ENCODE measurements at places on chromosomes 3 and 15.
A peak's percentile ranks its signal among the peaks of the same experiment; 100 is the strongest.

DNA sequence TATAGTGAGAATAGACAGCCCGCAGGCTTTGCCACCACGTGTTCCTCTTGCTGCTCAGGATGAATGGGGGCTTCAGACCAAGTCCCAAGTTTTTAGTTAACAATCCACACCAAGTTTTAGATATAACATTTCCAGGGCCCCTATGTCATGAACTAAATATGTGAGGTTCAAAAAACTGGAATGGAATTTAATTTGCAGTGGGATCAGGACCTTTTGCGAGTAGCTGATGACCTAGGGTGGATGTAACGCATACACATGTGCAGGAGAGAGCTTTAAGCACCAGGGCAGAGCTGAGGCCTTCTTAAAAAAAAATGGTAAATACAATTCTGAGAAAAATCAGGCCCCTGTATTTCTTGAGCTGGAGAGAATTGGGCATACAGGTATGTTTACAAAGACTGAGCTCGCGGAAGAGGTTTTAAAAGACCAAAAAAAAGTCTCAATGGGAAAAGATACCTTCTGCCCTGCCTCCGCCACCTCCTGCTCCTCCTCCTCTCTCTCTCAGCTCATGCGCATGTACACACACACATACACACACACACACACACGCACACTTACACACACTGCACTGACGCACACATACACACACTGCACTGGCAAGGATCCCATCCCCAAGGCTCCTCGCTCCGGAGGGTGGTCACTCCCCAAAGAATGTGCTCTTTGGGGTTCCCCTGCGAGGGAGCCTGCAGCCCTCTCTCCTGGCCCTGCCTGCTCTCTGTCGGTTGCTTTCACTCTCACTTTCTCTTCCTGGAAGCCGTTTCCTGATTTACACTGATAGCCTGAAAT, 48.2 kb upstream of the IGF1R start:
- no peak for DNase-seq

DNA sequence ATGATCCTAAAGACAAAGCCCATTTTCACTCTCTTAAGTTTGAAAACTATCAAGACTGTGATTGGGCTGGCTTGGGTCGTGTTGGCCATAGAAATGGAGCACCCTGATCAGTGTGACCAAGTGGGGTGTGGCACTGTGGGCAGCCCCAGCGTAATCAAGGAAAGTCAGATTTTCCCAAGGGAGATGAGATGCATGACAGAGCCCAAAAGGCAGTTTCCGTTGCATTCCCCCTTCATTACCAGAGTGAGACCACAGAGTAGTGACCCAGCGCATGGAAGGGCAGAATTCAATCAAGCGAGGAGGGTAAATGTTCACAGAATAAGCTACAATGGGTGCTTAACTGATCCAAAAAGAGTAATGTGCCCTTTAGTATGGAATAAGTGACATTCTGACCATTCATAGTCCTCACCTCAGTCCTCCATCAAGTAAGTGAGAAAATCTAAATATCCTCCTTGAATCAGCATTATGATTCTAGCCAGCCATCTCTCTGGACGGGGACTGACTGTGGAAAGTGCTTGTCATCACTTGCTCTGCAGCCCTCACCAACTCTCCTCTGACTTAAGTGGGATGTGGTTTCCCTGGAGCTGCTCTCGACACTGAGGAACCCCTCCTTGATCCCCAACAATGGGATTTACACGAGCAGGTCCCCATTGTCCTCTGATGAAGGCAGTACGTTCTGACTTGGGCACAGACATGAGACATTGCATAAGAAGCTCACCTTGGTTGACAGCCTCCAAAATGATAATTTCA, 430.5 kb downstream of the OCA2 start:
- no peak for DNase-seq

GRCh38 chr3:123489400-123490004, 40.6 kb upstream of the ADCY5 start:
- peak; percentile 82 for DNase-seq

GRCh38 chr3:193789455-193789854, 196.4 kb downstream of the OPA1 start:
- no peak for DNase-seq

GRCh38 chr3:79329154-79329553, 438.6 kb downstream of the ROBO1 start:
- no peak for DNase-seq

DNA sequence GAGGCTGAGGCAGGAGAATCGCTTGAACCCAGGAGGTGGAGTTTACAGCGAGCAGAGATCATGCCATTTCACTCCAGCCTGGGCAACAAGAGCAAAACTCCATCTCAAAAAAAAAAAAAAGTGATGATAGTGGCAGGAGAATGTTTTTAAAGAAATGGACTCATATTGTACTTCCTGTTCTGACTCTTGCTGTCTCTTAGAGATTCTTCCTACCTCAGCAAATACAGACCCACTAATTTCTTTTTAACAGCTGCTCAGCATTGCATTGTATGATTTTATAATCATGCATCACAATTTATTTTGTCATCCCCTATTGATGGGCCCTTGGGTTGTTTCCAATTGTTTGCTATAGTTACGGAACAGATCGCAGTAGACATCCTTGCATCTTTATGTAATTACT, 8.8 kb upstream of the ANKDD1A start:
- DNase-seq, result no peak

DNA sequence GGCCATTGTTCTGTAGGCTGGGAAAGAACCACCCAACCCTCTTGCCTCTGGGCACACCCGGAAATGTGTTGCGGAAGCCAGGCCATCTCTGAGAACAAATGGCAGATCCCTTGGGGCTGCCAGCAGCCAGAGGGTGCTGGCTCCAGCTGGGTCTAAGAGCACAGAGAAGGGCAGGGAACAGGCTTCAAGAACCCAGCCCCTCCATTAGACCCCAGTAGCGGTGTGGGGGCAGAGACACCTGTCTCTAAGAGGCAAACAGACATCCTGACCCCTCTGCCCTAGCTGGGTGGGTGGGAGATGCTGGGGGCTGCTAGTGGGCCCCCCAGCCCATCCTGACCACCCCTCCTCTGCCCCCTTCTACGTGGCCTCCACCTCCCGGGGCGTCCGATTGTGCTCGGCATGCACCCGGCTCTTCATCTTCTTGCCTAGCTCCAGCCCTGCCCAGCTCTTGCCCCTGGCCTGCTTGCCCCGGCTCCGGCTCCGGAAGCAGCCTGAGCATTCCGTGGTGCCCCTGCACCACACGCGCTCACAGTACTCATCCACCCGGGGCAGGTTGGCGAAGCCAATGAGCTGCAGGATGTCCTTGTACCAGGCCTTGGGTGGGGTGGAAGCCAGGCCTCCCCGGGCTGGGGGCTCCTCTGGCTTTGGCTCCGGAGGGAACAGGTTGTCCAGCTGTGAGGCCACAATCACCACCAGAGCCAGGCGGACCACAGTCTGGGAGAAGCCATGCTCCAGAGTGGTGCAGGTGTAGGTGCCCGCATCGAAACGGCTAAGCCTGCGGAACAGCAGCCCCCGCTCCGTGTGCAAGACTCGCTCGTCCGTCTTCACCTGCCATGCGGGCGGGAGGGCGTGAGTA, 9.4 kb downstream of the SEMA3G start:
- no peak for DNase-seq

DNA sequence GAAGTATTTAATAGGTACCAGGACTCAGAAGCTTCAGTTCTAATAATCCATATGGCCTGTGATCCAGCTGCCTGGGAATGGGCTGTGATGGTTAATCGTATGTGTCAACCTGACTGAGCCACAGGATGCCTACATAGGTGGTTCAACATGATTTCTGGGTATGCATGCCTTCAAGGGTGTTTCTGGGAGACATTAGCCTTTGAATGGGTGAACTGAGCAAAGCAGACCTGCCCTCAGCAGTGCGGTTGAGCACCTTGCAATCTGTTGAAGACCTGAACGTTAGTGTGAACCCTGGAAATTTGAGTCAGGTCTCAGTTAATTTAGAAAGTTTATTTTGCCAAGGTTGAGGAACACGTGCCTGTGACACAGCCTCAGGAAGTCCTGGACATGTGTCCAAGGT, 22.8 kb upstream of the TKT start:
- DNase-seq, result no peak

DNA sequence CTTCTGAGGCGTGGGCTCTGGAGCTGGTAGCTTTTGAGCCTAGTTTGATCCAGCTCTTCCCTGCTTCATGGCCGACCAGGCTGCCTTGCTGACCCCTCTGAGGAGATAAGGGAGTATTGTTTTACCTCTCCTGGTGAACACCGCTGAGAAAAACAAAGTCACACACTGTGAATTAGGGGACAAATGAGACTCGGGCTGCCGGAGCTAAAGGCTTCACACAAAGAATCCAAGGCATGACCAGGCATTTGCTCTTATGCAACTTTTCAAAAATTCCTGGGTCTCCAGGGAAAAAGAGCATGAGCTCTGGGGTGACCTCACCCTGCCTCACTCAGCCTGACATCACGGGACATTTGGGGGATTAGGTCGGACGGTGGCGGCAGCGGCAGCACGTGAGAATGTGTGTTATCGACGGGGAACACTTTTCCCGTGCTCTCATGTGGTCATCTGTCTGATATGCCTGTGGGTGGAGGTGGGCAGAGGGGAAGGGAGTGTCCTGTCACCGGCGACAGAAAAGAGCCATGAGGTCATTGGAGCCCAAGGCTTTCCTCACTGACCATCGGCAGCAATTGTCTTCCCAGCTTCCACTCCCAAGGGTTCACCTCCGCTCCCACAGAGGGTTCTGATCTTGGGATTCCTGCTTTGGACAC, 61.0 kb downstream of the TMEM44 start:
- DNase-seq, result no peak

DNA sequence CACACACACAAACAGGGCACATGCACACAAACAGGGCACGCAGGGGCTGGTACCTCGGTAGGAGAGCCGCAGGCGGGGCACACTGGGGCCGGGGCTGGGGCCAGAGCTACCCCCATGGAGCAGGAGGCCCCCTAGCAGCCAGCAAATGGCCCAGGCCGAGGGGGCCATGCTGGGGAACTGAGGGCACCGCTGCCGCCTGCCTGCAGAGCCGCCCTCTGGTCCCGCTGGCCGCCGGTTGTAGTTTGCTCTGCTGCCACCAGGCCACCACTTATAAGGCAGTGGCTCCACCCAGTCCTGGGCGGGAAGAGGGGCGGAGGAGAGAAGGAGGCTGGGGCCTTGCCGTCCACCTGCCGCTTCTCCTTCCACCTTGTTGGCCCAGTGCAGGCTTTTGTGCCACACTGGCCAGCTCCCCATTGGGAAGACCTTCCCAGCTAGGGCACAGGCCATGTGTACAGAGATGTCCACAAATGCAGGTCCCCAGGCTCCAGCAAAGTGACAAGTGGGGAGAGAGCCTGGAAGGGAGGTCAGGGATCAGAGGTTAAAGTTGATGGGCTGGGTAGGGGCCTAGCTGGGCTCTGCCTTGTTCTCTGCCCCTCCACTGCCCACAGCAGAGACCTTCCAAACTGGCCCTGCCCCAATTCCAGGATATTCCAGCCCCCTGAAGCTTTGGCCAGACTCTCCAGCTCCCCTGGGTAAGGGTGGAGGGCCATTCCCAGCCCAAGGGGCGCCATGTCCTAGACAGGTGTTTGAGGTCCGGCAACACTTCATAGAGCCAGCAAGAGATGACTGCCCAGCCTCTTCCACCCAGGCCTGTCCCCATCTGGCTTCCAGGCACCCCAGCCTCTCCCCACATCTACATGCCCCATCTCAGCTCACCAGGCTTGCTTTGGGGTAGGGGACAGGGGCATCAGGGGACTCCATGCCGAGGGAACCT, at the start of gene SEMA3G:
Gene SEMA3G, minus strand, starts transcription at position 244 of the 934 bp plus-strand sequence. Its CDS starts 76 bp downstream, at position 168.
- no peak for DNase-seq

GRCh38 chr3:20573175-20573574, 387.2 kb upstream of the SGO1 start:
- no peak for DNase-seq

DNA sequence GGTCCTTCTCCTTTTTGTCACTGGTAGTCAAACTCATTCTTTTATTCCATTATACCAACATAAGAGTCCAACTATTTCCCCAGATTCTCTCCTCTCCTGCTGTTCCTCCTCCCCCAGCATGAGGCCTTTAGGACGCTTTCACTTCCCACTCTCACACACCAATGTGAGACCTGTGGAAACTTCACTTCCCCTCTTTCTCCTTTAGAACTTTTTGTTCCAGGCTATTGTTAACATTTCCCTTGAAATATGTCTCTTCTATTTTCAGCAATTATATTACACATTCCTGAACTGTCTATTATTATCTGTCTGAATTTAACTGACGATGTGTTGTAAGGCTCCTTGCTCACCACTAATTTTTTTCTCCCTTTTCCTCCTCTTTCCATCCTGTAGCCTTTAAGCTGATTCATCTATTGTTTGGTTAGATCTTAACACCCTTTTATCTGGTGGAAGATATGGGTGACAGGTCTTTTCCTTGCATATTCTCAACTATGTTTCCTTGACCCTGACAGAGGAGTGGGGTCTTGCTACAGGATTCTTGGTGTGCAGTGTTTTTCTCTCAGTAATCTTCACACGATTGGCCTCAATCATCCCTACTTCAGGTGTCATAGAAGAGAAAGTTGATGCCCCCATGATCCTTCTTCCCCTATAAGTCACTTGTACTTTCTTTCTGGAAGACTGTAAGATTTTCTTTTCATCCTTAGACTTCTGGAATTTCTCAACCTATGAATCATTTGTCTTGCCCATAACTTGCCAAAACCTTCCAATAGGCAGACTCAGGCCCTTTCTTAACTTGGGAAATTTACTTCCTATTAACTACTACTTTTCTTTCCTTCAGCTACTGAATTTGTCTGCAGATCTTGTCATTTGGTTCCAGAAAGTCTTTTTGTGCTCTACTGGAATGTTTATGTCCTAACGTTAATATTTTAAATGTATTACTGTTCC, 5.9 kb downstream of the CYP19A1 start:
- peak; percentile 21 for DNase-seq

- DNase-seq, result no peak
Observed at GRCh38 chr3:146154995-146155394, 6.0 kb downstream of the PLOD2 start.

DNA sequence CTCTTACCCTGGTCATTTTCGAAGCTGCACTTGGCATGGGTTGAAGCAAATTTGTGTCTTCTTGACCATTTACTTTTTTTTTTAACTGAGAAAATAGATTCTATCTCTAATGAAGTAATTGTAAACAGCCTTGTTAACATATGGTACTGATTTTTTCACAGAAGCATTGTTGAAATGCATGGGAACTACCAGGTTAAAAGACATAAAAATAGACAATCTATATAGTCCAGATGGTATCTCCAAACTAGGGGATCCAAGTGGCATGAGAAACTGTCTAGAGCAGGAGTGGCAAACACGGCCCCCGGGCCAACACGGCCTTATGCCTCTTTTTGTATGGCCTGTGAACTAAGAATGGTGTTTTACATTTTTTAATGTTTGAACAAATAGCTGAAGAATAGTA, 41.9 kb downstream of the CACNA1D start:
- DNase-seq, result no peak

All from midbrain (tissue), 1 donor.